Myocyte (in vitro differentiated cells): ENCODE measurements at places on chromosomes 12 and 14. TPM values are rescaled to one million over a fixed set of nuclear protein-coding genes. Genes with fewer than 3 reads are reported as not detected.

GYS2 gene
- total RNA-seq = not detected in 2 replicates

TPH2 gene
- not detected in 2 replicates for total RNA-seq

FZD10 gene
- not detected in 2 replicates for total RNA-seq

KRT74 gene
- total RNA-seq = not detected in 2 replicates

DNA sequence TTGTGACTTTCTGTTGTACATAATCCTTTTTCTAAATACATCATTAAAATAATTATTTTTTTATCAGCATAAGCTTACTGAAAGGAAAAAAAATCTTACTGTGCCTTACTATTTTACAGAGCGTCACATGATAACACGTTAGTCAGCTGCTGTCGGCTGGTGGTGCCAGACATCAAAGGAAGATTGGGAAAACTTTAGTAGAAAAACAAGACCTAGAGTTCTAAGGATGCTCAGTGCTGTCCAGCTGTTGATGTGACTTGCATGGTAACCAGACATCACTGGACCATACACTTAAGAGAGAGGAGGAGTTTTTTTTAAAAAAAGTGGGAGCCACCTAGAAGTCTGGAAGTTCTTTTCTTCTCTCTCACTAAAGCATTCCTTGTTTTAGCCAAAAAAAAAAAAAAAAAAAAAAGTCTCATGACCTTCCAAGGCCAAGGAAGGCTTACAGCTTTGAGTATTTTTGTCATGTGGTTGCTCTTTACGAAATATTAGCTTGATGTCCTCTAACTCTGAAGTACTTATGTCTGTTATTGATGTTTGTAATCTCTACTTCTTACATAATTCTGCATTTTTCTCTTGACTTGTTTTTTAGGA, 4.5 kb downstream of the RASSF8 start:
- peak; percentile 19 for DNase-seq

DNA sequence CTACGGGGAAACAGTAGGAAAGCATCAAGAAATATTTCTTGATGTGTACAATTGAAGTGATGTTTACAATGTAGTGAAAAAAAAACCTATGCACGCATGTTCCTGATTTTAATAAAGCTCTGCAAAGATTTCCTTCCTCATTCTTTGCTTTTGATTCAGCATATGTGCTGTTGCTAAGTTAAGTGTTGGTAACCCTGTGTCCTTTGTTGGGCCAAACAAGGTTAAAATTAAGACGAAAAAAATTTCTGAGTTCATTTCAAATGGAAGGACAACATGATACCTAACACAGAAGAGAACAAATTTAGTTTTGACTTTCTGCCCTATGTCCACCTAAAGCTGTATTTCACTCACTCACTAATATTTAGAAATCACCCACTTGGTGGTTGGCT, 62.8 kb downstream of the PPP2R5C start:
- no peak for DNase-seq

DNA sequence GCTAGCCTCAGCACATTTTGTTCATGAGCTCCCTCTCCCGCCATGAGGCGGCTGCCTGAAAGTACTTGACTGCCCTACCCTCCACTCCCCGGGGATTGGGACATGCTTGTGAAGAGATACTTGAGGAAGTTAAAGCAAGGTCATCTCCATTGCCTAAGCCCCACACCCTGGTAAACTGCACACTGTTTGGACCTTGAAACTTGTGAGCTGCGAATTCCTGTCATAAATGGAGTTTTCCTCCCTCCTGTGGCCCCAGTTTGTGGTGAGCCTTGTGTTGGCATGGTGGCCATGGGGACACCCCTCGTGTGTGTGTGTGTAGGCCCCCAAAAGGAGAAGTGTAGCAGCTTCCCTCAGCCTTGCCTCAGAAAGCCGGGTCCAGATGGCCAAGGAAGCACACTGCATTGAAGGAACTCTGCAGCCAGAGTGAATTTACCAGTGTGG, 395.5 kb downstream of the ZFP36L1 start:
- DNase-seq = no peak

GRCh38 chr12:117526757-117527478, 165.5 kb upstream of the NOS1 start:
- no peak for DNase-seq

DNA sequence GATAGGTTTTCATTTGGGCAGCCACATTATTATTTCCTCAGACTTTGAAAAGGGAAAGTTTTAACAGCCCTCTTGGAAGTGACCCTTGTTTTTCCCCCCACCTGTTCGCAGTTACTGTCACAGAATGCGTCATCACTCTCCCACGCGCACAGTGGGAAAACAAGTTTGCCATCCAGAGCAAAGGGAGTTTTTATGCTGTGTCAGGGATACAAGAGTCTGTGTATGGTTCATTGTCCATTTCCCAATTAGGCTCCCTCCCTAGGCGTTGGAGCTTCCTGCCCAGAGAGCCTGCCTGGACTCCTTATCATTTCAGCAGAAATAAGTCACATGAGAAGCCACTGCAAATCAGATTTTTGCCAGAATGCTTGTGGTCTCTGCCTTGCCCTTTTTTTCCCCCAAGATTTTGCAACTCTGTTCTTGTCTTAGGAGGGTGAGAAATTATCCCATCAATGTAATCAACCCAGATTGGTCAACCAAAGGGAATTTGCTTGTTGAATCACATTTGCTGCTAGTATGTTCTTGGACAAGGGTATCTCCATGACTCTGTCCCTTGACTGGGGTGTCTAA, 104.1 kb downstream of the IGF1 start:
- DNase-seq = no peak

- DNase-seq = peak; percentile 32
Observed at GRCh38 chr14:89702073-89702875, 252.3 kb downstream of the EFCAB11 start.

DNA sequence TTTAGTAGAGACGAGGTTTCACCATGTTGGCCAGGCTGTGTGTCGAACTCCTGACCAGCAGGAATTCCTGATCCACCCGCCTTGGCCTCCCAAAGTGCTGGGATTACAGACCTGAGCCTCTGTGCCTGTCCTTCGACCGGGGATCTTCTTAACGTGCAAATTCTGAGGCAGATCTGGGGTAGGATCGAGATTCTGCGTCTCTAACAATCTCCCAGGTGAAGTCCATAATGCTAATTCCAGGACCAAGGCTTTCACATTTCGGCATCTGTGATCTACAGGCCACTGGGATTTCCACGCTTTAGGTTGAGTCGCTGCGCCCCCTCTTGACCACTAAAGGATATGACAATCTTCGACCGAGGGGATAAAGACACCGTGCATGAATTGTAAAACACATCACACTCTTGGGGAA, 24.8 kb downstream of the FOS start:
- DNase-seq = peak; percentile 83

DNA sequence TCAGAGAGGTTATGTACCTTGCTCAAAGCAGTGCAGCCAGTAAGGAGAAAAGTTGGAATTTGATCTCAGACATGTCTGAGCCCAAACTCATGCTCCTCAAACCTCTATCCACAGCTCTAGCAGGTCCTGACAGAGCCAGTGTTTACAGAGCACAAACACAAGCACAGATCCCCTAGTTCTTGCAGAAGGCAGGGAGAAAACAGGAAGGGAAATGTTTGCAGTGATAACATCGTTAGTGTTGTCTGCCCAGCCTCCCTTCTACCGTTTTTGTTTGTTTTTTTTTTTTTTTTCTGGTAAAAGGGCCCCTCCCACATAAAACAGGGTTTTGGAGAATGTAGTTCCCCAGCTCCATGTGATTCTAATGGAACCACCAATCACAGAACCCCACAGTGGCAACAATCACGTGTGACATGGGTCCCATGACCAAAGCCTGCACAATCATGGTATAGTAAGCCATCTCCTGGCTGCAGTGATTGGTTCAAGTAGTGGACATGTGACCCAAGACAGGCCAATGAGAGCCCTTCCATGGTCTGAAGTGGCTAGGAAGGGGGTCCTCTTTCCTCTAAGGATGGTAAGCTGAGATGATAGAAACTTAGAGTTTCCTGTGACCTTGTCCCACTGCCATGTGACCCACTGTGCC, 513.4 kb downstream of the MED13L start:
- DNase-seq = no peak

DNA sequence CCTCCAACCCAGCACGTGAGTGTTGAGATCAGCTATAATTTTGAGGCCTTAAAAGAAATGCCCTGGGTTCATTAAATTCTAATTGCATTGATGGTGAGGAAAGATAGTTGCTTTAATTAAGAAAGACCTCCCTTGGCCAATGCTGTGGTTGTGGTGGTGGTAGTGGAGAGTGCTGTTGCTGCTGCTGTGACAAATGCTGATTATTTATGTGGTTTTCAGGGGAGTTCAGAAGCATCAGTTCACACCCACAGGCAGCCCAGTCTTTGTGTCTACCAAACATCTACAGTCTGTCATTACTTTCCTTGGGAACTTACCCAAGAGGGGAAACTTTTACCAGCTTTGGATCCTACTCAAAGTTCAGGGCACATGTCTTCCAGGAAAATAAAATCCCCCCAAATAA, 178.4 kb upstream of the PARP11 start:
- no peak for DNase-seq

LTB4R2 gene
- 2.7 and 3.2 TPM in 2 replicates for total RNA-seq

GRCh38 chr12:132632521-132633228, 14.1 kb downstream of the P2RX2 start:
- DNase-seq = no peak

- DNase-seq = no peak
Observed at GRCh38 chr12:6253278-6253677, 53.1 kb downstream of the CD9 start.

DNA sequence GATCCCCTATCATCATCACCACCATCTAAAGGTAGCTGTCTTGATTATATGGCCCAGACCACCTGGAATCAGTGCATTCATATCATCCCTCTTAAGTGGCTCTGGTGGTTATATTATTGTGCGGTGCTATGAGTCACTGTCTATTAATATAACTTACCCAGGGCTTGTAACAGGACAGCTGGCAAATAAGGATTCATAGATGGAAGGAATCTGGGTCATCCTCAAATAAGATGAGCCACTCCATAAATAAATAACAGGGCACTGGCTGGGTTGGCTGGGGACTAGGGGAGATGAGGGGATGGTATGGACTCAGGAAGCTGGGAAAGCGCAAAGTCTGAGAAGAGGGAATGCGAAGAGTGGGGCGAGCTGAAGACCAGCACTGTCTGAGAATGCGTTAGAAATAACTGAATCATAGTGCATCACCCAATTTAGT, 216.1 kb downstream of the NUAK1 start:
- peak; percentile 94 for DNase-seq

DNA sequence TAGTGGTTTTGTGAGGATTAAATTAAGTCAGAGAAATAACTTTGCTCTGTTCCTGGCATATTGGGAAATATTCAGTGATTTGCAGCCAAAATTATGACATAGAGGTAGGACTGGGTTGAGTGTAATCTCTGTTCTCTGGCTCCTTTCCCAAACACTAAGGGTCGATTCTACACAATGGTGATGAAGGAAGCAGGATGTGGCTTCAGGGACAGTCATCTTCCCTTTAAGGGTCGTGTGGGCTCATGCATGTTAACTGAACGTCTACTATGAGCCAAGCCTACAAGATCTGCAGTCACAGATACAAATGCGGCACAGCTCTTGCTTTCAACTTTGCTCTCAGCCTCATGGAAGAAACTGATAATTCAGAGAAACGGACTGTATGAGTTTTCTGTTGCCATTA, 381.6 kb downstream of the VRK1 start:
- DNase-seq = no peak

ARHGEF25 gene
- total RNA-seq = 8.6 and 12.4 TPM in 2 replicates
